ENCODE measurements at places on chromosomes 7 and 10.

GRCh38 chr10:51215951-51216834, 141.9 kb downstream of the PRKG1 start:
- no peak for DNase-seq

GRCh38 chr10:66931340-66931948, 5.6 kb downstream of the LRRTM3 start:
- no peak for DNase-seq

DNA sequence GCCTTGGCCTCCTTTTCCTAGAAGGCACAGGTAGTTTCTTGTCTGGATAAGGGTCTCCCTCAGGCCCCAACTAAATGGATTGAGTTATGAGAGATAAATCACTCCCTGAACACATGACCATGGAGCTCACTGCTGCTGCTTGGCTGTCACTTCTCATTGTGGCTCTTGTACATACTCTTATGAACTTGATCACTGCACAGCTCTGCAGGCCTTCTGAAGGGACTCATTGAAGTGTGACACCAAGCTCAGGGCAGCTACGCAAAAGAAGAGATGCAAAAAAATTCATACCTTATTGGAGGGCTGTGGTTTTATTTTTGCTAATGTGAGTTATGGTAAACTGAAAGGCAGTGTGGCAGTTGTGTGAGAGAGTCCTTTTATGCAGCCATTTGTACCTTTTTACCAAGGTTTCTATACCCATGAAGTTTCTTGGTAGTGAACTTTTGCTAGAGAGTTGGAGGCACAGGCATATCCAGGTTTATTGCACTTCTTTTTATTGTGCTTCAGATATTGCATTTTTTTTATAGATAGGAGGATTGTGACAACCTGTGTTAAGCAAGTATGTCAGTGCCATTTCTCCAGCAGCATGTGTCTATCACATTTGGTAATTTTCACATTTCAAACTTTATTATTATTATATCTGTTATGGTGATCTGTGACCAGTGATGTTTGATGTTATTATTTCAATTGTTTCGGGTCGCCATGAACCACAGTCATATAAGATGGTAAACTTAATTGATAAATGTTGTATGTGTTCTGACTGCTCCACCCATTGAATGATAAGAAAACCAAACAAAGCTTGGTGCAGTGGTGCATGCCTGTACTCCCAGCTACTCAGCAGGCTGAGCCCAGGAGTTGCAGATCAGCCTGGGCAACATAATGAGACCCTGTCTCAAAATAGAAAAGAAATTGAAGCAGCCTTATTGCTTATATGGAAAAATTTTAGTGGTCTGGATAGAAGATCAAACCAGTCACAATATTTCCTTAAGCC, 100.6 kb downstream of the LRRC4 start:
- DNase-seq: no peak

- no peak for DNase-seq
Observed at GRCh38 chr10:8897769-8898168, 843.3 kb downstream of the GATA3 start.

DNA sequence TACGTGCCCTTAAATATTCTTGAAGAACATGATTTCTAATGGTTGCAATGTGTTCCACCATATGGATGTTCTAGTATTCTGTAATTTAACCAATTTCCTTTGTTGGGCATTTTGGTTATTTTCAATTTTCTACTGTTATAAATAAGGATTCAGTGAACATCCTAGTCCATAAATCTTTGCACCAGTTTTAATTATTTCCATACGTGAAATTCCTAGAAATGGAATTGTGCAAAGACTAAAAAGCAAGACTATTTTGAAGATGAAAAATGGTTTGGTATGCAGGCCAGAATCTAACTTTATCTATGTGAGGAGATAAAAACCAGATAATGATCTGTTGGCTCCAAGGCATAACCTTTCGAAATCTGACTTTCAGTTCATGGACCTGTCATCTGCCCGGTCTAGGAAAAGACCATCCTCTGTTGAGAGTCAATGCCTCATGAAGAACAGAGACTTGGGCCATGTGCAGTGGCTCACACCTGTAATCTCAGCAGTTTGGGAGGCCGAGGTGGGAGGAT, 633.2 kb upstream of the NRP1 start:
- DNase-seq: no peak
